ENCODE measurements at places on chromosomes 2 and 18.

DNA sequence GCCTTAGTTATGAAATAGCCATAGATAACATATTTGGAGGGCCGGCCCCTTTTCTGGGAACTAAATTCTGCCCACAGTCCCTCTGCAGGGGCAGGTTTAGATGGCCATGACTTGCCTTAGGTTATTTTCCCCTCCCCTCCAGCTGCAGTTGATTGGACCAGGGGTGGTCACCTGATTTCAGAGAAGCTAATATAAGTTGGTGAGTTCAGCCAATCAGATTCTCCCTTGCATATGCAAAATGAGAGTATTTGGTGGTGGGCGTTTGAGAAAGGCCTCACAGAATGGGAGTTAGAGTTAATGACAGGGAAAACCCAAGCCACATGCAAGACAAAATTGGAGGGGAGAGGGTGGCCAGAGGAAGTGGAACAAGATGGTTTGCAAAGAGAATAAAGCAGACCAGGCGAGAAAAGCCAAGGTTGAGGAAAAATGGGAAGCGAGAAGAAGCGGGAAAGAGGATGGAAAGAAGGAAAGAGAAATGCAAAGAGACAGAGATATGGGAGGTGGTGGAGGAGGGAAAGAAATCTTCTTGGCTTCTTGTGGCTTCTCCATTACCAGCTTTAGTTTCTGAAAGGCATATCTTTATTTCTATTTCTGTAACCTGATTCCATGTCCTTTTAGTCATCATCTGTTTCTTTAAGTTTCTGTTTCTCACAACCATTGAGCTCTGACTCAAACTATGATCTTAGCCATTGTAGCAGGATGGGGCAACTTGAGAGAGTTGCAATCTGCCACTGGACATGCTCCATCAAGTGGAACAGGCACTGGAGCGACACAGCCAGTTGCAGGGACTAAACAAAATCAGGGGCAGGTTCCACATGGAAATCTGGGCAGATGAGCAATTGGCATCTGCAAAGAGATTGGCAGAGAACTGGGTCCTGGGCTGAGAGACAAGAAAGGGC, 108.1 kb upstream of the SIX3 start:
- no peak for DNase-seq

GRCh38 chr2:190486037-190486623, 48.4 kb downstream of the NEMP2 start:
- no peak for DNase-seq

DNA sequence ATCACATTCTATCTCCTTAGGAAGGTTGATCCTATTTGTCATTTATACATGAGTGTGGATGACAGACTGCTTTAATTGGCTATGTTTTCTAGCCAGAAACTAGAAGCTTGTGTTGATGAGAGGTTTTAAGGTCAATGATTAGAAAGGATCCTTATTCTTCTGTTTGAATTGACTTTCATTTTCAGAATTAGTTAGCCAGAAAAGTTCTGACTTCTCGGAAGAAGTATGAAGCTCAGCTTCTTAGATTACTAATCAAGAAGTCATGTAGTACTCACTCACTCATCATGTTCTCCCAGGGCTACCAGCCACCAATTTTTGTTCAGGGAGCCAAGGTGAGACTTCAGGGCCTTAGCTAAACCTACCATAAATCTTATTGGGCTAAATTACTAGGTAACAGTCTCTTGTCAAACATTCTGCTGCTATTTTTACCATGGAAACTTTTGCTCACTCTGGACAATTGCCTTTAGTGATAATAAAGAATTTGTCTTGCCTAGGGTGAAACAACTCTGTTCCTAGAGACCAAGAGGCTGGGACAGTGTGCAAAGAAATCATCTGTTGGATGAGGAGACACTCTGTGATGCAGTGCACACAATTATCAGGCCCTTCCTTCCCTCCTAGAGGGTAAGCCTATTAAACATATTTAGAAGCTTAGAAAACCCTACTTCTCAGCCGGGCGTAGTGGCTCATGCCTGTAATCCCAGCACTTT, 111.6 kb upstream of the DNMT3A start:
- no peak for DNase-seq

DNA sequence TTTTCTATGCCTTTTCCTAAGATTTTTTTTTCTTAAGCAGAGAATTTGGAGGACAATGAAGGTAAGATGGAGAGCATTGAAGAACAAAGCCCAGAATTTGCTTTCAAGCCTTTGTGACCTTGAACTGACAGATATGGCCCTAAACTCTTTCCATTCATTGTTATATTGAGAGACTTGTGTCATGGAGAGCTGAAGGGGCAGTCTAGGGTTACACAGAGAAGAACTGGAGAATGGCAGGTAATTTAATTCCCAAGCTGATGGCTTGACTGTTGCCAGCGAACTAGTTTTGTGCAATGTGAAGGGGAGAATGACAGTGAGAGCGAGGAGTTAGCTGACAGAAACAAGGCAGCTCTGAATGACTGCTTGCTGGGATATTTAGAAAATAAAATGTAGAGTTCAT, 1344.2 kb downstream of the LRP1B start:
- no peak for DNase-seq

DNA sequence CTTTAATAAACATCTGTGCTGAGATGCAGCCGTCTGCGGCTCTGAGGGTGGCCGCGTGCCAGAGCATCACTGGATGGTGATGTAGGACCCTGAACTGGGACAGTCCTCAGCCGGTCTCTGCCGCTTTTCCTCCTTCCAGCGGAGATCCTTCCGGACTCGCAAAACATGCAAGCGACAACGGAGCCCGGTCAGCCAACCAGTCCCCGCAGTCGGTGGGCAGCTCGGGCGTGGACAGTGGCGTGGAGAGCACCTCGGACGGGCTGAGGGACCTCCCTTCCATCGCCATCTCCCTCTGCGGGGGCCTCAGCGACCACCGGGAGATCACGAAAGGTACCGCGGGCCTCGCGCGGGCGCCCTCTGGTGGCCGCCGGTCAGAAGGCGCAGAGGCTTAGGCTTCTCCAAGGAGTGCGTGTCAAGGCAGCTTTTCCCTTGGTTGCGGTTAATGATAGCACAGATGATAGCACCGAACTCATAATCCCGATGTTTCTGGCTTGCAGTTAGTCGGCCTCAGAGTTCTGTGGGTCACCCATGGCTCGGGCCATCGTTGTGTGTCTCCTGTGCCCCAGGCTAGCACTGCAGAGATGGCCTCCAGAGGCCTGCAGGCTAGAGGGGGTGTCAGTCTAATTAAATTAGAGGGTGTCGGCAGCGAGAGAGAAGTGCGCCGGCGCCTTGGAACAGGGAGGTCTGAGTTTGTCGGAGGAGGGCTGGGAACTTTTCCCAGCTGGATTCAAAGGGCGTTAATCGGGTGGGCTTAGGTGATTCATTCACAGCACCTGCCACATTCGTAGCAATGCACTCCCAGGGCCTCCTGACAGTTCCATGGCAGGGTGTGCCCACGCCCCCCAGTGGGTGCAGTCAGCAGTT, 38.5 kb downstream of the LPIN1 start:
- no peak for DNase-seq

DNA sequence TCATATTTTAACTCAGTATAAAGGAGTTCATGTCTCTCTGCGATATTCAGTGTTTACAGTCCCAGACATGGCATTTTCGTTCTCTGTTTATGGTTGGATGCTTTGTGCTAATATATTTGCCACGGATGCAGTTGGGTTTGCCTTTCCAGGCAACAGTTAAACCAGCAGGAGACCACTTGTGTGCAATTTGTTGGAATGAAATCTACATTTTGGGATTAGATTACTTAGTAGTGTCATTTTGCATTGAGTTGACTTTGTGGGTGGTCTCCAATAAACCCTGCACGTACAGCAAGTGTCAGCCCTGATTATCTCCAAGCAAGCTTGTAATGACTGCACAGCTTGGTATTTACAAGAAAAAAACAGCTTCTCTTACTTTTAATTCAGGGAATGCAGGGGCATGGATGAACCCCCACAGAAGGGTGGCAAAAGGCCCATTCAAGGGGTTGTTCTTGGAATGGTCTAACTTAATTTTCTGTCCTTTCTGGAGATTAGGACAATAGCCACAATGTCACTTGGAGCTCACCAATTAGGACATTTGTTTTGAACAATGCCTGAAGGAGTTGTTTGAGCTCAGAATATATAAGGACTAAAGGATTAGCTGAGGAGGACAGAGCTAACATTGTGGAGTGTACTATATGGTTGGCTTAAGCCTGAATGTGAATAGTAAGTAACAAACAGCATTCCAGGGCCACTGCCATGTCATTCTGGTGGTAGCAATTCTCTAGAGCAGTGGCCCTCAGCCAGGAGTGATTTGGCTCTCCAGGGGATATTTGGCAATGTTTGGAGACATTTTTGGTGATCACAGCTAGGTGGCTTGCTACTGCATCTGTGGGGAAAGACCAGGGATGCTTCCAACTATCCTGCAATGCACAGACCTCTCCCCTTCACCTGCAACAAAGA, 121.5 kb downstream of the SLC4A3 start:
- no peak for DNase-seq

DNA sequence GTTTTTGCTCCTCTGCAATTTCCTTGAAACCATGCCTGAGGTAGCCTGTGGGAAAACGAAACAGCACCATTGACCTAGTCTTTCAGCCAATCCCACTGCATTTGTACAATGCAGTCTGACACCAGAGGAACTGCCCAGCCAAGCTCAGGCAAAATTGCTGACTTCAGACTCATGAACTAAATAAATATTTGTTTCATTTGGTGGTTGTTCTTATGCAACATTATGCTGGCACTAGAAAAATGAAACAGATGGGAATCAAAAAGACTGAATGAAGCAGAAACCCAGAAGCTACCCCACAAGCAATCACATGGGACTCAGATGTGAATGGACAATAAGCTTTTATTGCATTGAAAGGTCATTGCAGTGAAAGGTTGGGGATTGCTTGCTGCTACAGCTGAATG, 1.7 kb downstream of the NAT8 start:
- DNase-seq = no peak

DNA sequence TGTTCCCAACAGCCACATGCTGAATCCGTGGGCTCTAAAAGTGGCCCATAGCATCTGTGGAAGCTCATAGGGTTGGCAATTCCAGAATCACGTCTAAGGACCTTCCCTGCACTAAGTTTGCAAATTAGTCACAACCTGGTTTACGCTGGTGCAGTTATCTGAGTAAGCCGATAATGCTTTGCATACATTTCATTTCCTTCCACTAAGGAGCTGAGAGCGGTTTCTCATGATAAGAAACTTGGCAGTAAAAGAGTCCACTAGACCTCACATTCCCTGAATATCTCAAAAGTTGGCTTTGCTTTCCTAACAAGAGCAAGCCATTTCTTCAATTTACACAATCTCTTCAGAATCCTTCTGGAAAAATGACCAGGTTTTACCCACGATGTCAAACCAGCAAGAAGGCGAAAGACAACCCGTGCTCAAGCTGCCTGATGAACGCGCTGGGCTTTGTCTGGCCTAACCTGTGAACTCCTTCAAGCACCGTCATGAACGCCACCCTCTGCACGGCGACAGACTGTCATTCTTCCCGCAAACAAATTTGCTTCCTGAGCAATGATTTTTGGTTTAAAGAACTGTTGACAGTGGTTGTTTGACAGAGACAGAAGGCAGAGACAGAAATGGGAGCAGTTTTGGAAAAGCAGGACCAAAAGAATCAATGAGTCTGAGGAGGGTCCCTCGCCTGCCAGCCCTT, 73.0 kb upstream of the COPS8 start:
- DNase-seq = no peak

GRCh38 chr2:75500633-75501032, 60.1 kb downstream of the EVA1A start:
- DNase-seq = no peak

- DNase-seq = no peak
Measured at GRCh38 chr2:675051-675450, 2.2 kb downstream of the TMEM18 start.

- no peak for DNase-seq
Measured at GRCh38 chr2:179861027-179861415, 391 bp downstream of the ZNF385B start.

GRCh38 chr2:102986826-102987490, 225.1 kb downstream of the TMEM182 start:
- DNase-seq = no peak

DNA sequence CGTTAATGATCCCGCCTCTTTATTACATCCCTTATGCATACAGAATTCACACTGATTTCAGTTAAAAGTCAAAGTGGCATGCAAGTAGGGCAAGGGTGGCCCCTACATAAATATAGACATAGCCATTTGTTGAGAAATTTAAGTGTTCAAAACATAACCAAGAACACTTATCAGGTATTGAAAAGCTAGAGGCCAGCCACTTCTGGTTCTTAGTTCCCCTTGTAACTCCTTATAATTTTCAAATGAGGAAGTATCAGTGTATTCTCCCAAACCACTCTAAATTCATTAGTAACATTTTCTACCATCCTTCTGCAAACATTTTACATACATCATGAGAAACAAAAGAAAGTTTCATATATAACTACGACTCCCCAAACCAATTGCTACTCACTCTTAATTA, 5.8 kb upstream of the ARL5A start:
- DNase-seq = peak; percentile 22

GRCh38 chr2:222330910-222331309, 32.1 kb upstream of the PAX3 start:
- DNase-seq = no peak

DNA sequence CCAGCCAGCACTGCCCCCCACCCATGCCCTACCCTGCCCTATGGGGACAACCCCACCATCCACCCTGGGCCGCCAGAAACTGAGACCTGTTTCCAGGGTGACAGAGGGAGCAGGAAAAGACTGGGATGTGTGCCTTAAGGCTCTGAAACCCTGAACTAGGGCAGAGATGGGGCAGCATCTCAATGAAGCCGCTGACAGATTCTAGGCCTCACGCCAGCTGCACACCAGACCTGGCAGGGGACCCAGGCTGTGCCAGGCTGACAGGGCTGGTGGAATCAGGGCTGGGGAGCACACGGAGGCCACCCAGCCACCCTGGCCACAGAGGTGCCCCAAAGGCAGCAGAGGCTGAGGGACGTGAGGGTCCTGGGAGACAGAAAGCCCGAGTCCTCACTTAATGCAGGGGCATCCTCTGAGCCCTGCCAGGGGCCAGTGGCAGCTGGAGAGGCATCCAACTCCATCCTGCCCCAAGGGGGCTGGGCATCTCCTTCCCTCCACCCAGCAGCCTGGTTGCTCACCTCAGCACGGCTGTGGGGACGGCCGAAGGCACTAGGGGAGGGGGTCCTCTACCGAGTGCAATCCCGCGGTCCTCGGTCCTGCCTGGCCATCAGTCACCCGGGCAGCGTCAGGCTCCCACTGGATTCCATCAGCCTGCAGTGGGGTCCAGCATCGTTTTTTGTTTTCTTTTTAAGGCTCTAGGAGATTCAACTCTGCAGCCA, 169.2 kb downstream of the ZFP36L2 start:
- no peak for DNase-seq

DNA sequence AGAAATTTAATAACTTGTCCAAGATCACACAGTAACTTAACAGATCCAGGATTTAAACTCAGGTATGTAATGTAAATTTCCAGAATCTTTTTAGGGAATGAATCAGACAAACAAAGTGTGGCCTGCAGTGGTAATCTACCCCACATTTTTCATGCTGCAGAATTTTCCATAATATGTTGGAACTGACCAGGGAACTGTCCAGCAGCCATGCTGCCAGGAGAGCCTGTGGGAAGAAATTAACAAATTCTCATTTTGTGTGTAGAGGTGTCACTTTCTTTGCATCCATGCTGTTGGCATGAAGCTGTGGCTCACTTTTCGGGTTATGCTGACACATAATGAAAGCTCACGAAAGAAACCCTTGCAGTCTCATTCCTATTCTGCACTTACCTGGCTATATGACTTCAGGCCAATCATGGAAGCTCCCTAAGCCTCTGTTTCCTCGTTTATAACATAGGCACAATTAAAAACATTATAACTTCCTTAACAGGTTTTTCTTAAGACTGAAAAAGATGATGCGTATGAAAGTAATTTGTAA, 54.7 kb downstream of the CDKL4 start:
- no peak for DNase-seq

- DNase-seq = no peak
Measured at GRCh38 chr2:54722641-54723040, 821 bp upstream of the EML6 start.

Measured in inflammatory macrophage treated with lipopolysaccharide for 1 hour (primary cell).